ENCODE measurements at places on chromosomes 2 and 18.

DNA sequence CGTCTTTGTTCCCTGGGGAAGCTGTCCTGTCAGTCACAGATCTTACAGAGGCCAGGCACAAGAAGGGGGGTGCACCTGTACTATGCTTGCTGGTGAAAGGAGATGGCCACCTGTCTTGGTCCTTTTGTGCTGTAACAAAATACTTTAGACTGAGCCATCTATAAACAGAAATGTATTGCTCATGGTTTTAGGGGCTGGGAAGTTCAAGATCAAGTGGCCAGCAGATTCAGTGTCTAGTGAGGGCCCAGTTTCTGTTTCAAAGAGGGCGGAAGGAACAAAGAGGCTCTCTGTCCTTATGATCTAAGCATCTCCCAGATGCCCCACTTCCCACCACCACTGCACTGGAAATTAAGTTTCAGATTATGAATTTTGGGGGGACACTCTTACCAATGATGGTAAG lies 35.5 kb upstream of the RPL37A start:
- no peak for DNase-seq

- DNase-seq = no peak
Measured at GRCh38 chr2:108363024-108363907, 14.5 kb upstream of the SULT1C4 start.

DNA sequence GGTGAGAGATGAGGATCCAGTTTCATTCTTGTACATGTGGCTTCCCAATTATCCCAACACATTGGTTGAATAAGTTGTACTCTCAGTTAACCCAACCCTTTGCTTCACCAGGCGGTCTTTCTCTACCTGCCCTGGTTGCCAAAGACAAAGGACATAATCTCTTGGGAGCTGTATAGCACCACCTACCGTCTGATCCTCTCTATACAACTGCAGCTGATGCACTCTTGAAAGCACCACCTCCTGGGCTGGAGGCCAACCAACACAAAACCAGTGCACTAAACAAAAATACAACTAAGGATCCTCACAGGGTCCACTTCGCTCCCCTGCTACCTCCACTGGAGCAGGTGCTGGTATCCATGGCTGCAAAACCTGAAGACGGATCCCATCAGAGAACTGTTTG lies 473.6 kb upstream of the NRXN1 start:
- DNase-seq = peak; percentile 2

DNA sequence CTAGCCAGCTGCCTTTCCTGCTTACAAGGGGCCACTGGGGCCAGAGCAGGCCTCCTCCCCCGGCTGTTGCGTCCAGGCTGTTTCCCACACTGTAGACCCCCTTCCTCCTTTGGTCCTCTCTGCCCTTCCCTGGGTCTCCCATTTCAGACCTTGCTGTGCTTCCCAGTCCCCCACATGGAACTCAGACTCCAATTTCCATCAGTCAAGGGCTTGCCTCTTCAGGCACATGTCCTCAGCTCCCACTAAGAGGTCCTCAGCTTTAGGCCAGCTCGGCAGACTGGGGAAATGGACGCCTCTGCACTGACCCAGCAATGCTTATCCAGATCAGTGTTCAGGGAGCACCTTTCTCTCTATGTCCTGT lies 98.0 kb upstream of the BZW1 start:
- DNase-seq = no peak

DNA sequence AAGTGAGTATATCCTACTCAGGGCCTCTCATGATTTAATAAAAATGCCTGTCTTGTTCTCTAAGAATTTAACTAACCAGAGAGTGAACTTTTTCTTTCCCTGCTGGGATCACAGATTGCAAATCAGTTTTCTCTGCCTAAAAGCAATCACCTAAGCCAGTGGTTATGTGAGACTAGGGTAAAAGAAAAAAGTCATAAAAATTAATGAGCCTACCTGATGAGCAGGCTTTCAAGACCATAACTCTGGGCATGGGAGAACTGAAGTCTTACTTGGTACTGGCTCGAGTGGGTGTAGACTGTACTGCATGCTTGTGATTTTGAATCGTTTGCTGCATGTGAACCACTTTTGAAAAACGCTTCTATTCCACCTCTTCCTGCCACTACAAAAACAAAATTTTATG lies 1677.0 kb upstream of the LRRTM1 start:
- no peak for DNase-seq

DNA sequence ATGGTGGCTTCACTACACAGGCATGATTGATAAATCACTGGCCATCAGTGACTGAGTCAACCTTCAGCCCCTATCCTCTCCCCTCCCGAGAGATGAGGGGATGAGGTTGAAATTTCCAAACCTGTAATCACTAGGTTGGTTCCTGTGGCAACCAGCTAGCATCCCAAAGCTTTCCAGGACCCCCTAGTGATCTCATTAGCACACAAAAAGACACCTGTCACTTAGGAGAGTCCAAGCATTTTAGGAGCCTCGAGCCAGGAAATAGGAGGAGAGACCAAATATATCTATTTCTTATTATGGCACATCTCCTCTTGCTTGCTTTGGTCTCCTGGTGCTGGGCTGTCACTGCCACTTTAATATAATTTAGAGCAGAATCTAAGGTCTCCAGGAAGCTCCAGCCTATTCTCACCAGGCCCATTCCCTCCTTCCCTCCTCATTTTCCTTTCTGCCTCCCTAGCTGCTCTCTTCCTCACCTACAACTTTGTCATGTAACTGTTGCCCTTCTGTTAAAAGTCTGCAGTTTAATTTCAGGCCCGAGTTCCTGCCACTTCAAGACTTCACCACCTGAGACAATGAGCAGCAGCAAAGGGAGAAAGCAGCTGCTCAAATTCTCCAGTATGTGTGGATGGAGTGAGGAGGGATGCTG lies 33.2 kb upstream of the NAB1 start:
- no peak for DNase-seq

DNA sequence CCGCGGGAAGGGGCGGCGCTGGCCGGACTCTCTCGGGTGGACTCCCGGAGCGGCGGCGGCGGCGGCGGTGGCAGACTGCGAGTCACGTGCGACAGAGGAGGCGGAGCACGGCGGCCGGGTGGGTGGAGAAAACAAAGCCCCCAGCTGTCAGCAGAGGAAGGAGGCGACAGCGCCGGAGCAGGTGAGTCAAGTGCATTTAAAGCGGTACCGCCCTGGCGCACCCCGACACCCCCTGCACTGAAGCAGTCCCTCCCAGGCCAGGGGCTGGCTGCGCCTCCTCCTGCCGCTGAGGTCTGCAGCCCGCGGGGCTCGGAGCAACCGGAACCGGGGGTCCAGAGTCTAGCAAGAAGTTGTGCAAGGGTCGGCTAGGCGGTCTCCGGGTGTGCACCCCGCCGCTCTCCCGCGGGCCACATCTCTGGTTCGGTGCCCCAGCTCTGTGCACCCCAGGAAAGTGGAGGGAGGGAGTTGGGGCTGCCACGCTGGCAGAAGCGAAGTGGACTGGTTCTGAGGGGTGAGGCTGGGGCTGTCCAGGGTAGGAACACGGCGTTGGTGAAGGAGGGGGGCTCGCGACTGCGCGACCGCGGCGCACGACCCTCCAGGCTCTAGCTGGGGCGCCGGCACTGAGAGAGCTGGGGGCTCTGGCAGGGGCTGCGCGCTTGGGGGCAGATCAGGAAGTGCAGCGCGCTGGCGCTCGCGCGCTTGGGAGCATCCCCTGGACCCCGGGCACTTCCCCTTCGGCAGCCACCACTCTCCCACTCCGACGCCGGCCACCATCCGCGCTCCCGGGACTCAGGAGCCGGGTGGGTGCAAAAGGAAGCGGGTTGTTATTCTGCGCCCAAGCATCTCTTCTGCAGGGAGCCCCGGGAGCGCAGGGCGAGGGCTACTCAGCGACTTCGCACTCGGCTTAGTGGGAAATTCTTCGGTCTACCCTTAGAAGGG lies 64.0 kb upstream of the MAPRE2 start:
- DNase-seq = peak; percentile 78

- DNase-seq = no peak
Measured at GRCh38 chr2:20521682-20522189, 74.9 kb downstream of the RHOB start.

DNA sequence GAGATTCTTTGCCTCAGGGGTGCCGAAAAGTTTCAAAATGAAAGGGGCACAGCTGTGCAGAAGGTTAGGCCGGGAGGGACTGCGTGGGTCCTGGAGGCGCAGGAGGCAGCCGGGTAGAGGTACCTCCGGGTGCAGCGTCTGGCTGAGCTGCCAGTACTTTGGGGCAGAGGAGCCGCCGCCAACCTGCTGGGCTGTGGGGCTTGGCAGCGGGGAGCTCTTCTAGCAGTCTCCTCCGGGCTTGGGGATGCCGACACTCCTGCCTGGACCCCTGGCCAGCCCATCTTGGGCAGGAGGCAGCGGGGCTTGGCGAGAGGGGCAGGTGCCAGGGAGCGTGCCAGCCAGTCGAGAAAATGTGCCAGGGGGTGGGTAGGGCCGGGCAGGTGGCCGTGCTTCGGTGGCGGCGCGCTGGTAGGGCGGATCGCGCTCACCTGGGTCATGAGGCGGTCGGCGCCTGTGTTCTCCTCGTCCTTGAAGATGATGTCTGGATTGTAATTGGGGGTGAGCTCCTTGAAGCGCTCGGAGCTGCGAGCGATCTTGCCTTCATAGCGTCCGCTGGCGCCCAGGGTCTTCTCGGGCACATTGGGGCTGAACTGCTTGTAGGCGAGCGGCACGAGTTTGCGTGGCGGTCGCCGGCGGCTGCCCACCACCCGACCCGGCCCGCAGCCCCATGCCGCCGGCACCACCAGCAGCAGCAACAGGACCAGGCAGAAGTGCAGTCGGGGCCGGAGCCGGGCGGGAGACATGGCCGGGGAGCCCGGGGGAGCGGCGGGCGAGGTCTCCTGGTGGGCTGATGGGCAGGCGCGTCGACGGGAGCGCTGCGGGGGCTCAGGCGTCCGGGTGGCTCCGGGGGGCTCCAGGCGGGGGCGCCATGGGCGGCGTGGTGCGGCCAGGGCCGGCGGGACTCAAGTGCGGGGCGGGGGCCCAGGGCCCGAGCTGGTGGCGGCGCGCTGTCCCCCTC lies 717 bp downstream of the IHH start:
- peak; percentile 31 for DNase-seq

GRCh38 chr2:176500901-176501300 lies 231.7 kb downstream of the MTX2 start:
- no peak for DNase-seq

DNA sequence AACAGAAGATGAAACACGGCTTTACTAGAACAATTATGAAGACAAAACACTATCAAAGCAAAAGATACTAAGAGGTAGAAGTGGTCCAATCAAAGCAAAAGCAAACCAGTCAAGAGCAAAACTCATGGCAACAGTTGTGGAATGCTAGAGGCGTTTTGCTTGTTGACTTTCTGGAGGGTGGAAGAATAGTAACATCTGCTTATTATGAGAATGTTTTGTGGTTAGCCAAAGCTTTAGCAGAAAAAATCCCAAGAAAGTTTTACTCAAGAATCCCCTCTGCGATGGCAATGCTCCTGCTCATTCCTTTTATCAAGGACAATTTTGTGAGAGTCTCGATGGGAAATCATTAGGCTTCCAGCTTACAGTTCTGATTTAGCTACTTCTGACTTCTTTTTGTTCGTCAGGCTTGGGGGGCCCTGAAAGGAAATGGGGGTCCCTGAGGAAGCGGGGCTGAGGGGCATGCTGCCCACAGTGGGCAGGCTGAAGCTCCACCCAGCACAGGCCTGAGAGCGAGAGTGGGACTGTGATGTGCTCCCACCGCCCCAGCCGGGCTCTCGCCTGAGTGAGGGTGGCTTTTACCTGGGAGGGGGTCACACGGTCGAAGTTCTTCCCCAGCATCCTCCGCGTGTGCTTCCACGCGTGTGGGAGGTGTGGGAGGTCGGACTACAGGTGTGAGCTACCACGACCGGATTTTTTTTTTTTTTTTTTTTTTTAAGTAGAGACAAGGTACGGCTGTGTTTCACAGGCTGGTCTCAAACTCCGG lies 49.0 kb upstream of the MC4R start:
- DNase-seq = no peak

DNA sequence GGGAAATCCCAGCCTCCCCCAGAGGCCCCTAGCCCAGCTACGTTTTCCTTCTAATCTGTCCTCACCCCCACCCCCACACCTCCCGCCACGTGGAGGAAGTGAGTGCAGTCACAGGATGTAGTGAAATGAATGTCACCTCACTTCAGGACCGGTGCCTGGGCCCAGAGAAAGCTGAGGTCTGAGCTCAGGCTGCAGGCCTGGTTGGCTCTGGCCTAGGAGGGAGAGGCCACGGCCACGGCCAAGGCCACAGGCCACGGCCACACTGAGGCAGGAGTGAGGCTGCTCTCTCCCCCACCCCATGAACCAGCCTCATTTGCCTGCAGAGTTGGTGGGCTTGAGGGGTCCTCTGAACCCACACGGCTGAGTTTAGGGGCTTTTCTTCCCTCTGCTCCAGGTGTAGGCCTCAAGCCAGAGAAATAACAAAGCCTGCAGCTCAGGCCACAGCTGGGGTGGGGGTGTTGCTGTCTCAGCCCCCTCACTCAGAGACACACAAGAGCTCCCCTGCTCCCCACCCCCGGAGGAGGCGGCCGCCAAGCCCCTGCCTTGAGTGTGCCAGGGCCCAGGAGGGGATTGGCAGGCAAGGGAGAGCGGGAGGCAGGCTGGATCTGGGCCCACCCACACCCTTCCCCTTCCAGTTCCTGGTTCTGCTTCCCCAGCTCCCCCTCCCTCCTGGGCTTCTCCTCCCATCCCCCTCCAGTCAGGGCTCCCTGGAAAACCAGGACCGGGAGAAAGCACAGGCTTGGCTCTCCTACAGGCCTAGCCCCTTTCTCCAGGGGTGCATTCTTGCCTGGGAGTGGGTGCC lies 27.0 kb downstream of the DNMT3A start:
- peak; percentile 81 for DNase-seq

- no peak for DNase-seq
Measured at GRCh38 chr18:76980663-76981395, 151.8 kb downstream of the MBP start.

DNA sequence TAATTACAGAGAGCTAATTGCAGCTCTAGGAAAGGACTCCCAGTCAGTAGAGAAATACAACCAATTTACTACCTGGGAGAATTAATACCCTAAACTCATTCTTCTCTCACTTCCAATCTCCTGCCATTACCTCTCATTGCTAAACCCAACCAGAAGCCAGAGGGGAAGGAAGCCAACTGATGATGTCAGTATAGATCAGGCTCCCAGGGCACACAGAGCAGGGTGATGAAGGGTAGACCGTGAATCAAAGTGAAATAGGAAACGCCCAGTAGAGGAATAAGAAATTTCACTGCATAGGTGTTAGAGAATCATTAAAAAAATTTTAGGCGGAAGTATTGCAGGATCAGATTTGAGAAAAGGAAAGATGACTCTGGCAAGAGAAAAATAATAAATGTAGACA lies 456.8 kb upstream of the NXPH2 start:
- DNase-seq = no peak

DNA sequence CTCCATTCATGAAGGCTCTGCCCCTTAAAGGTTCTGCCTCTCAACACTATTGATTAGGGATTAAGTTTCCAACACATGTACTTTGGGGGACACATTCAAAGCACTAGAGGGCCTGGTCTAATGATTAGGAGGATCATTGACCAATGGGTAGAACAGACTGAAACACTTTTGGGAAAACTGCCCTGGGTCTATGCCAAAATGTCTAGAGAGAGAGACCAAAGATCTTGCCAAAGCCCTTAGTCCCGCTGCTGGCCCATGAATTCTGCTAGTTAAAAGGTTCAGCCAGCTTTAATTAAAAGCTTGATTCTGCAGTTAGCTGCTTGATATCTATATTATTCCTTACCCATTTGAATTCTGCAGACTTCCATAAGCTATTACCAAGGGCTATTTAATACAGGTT lies 613.2 kb downstream of the SLC4A3 start:
- no peak for DNase-seq

Data from neural progenitor cell (in vitro differentiated cells).